ENCODE measurements at places on chromosomes 2 and 18. TPM values are rescaled to one million over a fixed set of nuclear protein-coding genes. Genes with fewer than 3 reads are reported as not detected.

GRCh38 chr2:105114551-105114950, 76.7 kb downstream of the MRPS9 start:
- peak; percentile 52 for DNase-seq

GRCh38 chr2:45649462-45649857, 2.0 kb upstream of the PRKCE start:
- peak; percentile 50 for DNase-seq

- no peak for DNase-seq
These were observed 118.3 kb downstream of the DOK6 start for GRCh38 chr18:69518989-69519388.

DNA sequence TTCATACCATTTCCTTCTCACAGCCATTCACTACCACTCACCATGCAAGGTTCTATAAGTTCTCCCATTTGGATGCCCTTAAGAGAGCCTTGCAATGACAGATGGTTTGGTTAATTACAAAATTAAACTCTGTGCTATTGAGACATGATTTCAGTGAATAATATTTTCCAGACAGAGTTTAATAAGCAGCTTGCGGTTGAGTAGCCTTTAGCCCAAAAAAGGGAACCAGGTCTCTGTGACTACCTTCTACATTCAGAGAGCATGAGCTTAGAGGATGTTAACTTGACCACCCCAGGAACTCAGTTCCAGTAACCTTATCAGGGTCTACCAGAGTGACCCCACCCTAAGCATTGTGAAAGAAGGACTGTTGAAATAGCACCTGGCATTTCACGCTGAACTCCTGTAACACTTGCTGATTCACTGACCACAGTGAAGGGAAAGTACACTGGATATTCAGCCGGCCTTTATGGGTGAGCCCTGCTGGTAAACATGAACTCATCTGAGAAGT, 1173.1 kb upstream of the ZEB2 start:
- no peak for DNase-seq

DNA sequence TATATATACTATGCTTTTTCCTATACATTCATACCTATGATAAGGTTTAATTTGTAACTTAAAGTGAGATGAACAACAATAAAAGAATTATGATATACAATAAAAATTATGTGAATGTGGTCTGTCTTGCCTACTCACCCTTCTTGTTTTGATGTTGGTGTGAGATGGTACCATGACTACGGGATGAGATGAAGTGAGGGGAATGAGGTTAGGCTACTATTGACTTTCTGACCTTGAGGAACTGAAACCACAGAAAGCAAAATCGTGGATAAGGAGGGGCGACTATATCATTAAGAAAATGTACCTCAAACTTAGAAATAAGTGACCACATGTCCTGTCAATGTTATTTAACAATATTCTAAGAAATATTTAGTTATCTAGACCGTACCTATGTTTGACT, 103.9 kb upstream of the PPP1CB start:
- no peak for DNase-seq

GRCh38 chr2:19949071-19949470, 40.8 kb downstream of the WDR35 start:
- peak; percentile 62 for DNase-seq

- no peak for DNase-seq
These were observed 15.8 kb downstream of the TGFA start for GRCh38 chr2:70537840-70538239.

DNA sequence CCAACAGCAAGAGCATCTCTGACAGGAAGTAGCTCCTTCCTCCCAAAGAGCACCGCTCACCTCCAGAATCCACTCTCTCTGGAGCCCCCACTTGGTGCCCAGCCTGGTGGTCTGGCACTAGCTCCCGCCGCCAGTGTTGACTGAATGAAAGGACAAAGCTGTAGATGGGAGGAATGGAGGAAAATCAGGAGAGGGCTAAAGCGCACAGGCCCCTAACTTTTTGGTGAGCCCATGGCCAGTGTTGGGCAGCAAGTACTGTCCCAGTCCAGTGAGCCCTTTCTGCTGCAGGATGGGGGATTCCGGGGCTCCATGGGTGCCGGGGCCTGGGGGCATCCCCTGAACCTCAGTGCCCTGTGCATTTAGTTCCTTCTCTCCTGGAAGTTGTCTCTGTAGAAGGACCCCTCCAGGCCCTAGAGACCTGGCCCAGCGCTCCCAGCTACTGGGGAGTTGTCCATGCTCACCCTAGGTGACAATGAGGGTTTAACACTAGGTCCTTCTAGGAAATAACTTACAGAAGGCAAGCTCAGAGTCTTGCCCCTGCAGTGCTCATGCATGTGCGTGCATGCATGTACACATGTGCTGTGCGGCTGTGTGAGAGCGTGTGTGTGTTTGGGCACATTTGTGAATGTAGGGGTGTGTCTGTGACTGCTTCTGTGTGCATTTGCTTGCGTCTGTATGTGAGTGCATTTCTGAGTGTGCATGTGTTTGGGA, 33.6 kb downstream of the GLI2 start:
- DNase-seq: no peak

GRCh38 chr2:240747256-240747655, 55.6 kb downstream of the AQP12A start:
- no peak for DNase-seq

DNA sequence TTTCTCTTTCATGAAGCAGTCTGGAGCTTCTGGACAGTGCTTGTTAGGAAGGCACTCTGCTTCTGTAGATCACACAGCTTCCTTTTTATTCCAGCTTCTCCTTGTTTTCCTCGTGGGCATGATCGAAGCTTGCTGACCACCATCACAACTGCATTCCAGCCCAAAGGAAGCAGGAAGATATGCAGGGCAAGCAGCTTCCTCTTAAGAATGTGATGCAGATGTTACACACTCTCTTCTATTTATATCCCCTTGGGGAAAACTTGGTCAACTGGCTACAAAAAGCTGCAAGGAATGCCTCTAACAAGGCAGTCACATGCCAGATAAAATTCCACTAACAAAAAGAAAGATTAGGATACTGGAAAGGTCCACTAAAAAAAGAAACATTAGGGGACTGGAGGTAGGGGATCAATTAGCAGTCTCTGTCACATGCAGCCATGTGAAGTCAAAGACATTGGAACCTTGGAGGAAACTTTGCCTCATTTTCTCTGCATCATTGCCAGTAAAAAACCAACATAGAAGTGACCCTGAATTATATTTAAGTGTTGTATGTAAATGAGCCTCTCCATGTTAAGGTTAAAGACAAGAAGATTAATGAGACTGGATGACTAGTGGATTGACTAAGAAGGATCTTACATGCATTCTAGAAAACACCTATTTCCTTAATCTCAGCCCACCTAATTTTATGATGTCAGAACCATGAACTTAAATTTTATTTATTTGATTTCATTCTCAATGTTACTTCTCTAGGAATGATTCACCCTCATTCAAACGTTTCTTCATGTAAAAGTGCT, 98.3 kb downstream of the NAB1 start:
- DNase-seq: peak; percentile 44

GRCh38 chr2:38293152-38293865, 83.8 kb downstream of the ATL2 start:
- DNase-seq: no peak

LRATD1 gene
- total RNA-seq: not detected

Measured in endothelial cell of umbilical vein (primary cell).